ENCODE measurements at places on chromosomes 5 and 9.

GRCh38 chr9:755454-756381 is 85.8 kb upstream of the DMRT1 start:
- no peak for DNase-seq

DNA sequence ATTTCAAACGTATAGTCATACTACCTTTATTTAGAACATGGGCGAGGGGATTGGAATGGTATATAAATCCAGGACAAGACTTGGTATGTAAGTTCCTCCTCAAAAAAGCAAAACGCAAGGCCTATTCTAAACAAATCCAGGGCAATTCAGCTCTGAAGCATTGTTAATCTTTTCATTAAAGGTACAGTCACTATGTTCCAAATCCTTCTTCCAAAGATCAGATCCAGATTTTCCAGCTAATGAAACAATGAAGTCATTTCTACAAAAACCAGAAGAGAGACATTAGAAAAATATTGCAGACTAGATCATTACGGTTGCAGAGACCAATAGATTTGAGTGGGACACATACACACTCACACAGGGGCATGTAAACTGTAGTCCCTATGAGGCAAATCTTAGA is 116.1 kb upstream of the BNC2 start:
- DNase-seq, result no peak

DNA sequence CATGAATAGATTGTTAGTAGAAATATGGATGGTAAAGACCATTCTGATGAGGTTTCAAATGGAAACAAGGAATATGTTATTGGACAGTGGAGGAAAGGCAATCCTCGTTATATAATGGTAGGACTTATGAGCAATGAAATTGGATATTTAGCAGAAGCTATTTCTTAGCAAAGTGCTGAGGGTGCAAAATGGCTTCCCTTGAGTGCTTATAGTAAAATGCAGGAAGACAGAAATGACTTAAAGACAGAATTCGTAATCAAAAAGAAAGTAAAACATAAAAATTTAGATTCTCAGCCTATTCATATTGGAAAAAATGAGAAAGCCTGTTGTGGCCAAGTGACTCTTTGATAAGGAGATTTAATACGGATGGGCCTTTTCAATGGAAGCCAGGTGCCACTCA is 102.1 kb upstream of the ADRA1B start:
- no peak for DNase-seq

- no peak for DNase-seq
Observed at GRCh38 chr9:35552376-35552775, 52.7 kb upstream of the TESK1 start.

- no peak for DNase-seq
Observed at GRCh38 chr9:92183449-92183848, 68.2 kb upstream of the SPTLC1 start.

- DNase-seq, result no peak
Observed at GRCh38 chr9:38117651-38118050, 48.6 kb upstream of the SHB start.

DNA sequence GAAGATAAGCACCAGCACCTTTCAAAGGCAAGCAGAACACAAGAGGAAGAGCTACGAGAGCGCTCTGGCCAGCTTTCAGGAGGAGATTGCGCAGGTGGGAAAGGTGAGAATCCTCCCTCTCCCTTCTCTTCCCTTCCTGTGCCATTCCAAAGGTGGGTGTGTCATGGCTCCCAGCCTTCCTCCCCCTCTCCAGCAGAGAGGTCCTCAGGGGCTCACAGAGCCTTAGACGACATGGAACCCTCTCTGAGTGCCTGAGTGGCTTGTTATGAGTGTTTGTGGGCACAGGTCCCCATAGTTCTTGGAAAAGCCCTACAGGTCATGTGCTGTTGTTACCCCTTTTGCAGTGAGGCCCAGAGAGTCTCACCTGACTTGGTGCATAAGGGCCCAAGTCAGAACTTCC is 5.8 kb downstream of the CCDC180 start:
- no peak for DNase-seq

- DNase-seq, result peak; percentile 32
Observed at GRCh38 chr9:96450613-96451528, 902 bp downstream of the HABP4 start.

DNA sequence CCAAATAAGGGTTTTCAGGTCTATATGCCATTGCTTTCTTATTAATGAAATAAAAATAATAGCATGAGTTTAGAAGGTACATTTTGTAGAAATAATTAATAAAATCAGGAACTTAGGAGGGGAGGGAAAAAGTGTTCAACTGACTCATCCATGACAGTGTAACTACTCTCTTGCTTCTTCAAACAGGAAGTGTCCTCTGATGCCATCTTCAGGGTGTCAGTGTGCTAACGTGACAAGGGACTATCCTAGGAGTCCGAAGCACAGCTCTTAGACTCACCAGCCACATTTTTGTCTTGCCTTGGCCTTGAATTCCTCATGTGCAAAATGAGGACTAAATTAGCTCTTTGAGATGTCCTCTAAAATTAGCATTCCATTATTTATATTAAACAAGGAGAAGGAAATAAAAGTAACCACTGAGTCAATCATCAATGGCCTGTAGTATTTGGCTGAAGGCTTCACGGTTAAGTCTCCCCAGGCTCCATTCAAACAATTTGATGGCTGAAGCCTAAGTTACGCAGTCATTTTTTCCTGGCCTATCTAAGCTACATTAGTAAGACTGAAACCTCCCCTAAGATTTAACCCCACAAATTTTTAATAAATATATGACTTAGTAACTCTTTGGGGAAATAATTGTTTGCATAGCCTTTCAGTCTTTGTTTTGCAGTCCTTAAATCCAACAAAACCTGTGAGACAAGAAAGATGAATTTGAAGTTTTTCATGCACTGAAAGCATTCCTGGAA is 151.1 kb downstream of the ARL15 start:
- DNase-seq, result no peak

DNA sequence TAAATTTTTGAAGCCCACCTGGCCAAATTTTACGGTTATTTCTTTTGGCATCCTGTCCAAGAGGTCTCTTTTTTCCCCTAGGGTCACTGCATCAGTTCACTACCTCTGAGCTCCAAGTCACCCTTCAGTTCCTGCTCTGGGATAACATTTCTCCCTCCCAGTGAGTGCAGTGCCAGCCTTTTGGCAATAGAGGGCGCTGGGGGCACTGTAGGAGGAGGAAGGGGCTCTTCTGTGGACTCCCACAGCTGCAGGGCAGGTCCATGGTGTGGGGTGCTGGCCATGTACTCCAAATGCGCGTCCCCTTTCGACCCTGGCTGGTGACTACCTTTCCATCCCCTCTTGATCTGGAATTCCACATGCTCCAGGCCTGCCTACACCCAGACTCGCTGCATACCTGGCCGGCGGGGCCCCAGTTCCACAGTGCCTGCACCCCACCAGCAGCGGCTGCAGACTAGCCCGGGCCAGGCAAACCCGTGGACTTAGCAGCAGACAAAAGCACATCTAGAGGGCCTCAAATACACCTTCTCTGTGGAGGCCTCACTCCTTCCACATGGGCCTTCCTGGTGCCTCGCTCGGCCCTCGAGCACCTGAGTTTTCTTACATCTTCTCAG is 20.3 kb upstream of the NINJ1 start:
- DNase-seq, result no peak

GRCh38 chr9:81183761-81184160 is 505.6 kb downstream of the TLE1 start:
- DNase-seq, result no peak

GRCh38 chr9:72579880-72580550 is 58.6 kb downstream of the TMC1 start:
- DNase-seq, result no peak

DNA sequence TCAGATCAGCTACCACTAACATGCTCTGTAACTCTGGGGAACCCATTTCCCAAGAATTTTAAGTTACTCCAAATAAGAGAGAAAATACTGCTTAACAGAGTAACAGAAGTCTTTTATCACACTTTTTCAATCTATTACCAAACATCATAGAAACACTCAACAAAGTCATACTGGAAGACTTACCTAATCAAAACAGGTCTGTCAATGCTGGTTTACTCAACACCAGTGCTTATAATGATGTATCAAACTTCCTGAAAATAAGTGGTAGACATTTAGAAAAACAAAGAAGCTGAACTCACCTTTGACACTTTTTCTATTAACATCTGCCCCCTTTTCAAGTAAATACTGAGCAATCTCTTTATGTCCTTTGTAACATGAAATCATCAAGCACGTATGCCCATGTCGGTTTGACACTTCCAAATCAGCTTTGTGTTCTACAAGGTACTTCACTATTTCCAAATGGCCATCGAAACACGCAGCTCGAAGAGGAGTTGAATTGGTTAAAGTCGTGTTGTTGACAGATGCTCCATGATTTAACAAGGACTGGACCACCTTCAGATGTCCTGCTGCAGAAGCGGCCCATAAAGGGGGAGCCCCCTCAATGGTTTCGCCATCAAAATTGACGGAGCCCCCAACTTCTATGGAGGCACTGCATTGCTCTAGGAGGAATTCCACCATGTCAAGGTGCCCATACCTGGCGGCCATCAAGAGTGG is 1.8 kb downstream of the FEM1C start:
- no peak for DNase-seq

DNA sequence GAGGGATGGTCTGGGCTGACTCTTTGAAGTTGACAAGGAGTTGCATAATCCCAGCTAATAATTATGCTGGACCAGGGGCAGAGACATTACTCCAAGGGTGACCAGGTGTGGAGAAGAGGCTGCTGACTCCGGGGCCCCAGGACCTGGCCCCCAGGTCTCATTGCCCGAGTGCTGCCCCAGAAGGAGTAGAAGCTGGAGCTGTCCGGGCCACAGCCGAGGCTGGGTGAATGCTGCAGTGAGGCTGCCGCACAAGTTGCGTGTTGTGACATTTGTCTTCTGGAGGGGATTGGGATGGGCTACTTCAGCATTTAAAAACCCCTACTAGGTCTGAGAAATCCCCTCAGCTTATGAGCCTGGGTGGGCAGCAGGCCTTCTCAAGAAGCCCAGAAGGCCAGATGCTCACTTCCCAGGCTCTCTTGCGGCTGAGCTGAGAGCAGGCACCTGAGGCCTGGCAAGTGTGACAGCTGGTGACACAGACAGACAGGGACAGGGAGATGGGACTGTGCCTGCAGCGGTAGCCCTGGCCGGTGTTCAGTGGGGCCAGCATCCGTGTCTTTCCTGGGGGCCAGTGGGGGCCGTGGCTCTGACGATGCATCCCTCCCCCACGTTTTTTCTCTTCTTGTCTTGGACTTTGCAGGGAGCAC is 122.8 kb downstream of the KCNIP1 start:
- DNase-seq, result no peak

- DNase-seq, result no peak
Observed at GRCh38 chr5:178111925-178112324, 1.4 kb upstream of the N4BP3 start.

- peak; percentile 19 for DNase-seq
Observed at GRCh38 chr5:72956324-72957140, 691 bp downstream of the FCHO2 start.

DNA sequence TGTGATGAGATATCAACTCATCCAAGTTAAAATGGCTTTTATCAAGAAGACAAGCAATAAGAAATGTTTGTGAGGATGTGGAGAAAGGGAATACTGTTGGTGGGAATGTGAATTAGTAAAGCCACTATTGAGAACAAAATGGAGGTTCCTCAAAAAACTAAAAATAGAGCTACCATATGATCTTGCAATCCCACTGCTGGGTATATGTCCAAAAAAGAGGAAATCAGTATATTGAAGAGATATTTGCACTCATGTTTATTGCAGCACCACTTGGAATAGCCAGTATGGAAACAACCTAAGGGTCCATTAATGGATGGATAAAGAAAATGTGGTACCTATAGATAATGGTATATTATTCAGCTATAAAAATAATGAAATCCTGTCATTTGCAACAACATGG is 25.1 kb downstream of the PPIP5K2 start:
- no peak for DNase-seq

GRCh38 chr5:43675357-43675756 is 72.4 kb downstream of the NNT start:
- no peak for DNase-seq

- peak; percentile 46 for DNase-seq
Observed at GRCh38 chr9:4117835-4118610, 181.8 kb downstream of the GLIS3 start.

DNA sequence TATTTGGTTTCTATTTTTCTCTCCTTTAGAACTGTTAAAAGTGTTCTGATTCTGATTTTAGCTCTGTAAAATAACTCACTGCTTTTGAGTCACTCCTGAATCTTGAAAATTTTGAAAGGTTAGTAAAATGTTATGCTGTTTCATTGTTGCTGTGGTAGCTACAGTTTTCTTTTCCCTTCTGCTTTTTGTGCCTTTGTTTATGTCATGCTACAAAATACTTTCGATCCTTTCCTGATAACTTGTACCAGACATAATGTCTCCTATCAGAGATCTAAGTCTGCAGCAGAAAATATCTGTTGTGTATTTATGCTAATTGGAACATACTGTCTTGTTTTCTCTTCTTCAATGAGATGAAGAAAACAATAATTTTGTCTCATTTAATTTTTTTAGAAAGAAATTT is 26.9 kb upstream of the CEP120 start:
- no peak for DNase-seq

- DNase-seq, result no peak
Observed at GRCh38 chr9:121558473-121558872, 58.8 kb upstream of the GGTA1 start.

DNA sequence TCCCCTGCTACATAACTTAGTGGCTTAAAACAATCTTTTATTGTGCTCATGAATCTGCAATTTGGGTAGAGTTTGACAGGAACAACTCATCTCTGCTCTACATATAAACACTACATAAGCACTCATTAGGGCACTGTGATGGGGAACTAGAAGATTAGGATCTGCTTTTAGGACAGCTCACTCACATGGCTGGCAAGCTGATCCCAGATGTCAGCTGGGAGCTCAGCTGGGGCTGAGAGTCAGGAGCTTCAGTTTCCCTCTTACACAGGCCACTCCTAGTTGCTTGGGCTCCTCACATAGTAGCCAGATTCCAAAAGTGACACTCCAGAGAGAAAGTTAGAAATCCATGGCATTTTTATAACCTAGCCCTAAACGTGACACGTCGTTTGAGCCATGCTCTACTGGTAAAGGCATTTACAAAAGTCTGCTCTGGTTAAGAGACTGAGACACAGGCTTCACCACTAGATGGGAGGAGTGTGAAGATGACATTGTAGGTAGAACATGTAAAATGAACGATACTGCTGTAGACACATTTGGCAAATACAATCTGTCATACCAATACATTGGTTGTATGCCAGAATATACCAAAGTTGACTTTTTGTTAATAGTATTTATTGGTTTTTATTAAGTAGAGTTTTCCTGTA is 23.6 kb downstream of the SCAI start:
- DNase-seq, result no peak

- no peak for DNase-seq
Observed at GRCh38 chr9:78133751-78134150, 102.1 kb upstream of the CEP78 start.
